ENCODE measurements at places on chromosomes 1 and 21. TPM values are rescaled to one million over a fixed set of nuclear protein-coding genes. Genes with fewer than 3 reads are reported as not detected.

GRCh38 chr1:19960591-19960990 is 18.8 kb downstream of the PLA2G2A start:
- no peak for DNase-seq

DNA sequence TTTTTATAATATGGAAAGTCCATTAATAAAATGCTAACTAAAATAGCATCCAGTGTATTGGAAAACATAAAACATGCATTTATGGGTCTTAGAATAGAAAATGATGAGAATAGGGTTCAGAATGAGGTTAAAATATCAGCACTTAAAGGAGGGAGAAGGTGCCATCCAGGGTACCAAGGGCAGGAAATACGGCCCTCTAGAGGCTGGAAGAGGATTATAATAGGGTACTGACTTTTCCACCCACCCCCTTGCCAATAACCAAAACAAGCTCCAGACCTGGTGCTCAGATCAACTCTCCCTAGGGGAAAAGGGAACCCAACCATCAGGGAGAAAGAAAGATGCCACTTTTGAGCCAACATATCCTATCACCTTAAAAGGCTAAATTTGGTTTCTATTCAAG is 26.7 kb downstream of the ASTN1 start:
- DNase-seq = no peak

GRCh38 chr1:232562855-232563510 is 67.0 kb downstream of the SIPA1L2 start:
- DNase-seq = no peak

- DNase-seq = no peak
Observed at GRCh38 chr1:171611306-171611705, 10.7 kb upstream of the MYOCOS start.

GRCh38 chr1:198619375-198620140 is 19.3 kb upstream of the PTPRC start:
- DNase-seq = no peak

The PTGS2 gene
- total RNA-seq = 0.81 TPM

Measured in cardiac septum (tissue), 1 donor.